ENCODE measurements at places on chromosomes 16 and 17.

DNA sequence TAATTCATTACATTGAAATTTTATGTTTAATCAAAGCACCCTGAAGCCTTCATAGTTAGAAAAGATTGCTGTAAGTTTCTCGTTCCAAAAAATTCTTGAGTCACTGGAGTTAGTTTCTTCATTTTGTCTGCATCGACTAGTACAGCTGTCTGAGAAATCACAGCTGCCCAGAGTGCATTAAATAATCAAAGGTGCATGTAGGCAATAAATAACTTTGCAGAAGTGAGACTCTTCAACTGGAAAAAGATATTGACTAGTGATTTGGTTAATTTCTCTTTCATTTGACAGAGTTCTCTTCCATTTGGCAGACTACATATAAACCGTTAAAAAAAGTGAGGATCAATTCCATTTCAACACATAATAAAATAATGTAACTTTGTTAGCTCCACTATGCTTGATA lies 234.0 kb downstream of the CNTNAP4 start:
- DNase-seq = no peak

- DNase-seq = no peak
These were observed 194.7 kb downstream of the SNX29 start for GRCh38 chr16:12171206-12171605.

GRCh38 chr17:7224661-7225111 lies 4.9 kb downstream of the ACADVL start:
- no peak for DNase-seq

- DNase-seq = no peak
These were observed 107.0 kb downstream of the ANKRD11 start for GRCh38 chr16:89383095-89384003.

GRCh38 chr16:57471852-57472664 lies 9.6 kb downstream of the POLR2C start:
- DNase-seq = no peak

DNA sequence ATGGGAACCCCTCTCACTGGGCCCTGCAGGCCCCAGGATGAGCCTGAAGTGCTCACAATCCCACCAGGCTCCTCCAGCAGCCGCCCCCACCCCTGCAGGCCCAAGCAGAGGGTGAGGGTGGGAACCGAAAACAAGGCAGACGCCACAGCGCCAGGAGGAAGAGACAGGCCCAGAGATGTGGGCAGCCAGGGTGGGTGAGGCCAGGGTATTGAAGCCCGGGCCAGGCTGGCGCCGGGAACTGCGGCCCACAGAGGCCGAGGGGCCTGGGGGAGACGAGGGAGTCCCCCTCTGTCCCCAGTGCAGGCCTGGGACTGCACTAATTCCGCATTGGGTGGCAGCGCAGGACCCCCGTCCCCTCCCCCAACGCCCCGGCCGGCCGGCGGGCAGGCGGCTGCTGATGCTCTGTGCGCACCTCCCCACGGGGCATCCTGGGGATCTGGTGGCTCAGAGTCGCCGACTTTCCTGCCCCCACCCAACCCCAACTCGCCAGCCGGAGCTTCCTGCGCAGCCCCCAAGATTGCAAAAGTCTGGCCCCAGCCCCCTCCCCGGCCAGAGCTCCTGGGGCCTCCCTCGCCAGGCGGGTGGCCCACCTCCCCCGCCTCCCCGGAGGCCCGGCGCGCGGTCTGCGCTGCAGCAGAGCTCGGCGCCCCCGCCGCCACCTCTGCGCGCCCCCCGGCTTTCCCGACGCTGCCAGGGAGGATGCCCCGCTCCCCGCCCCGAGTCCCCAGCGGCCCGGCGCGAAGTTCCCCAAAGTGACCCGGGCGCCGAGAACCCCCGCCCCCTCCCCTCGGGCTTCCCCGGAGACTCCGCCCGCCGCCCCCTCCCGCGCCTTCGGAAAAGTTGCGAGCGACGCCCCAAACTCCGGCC lies 107.8 kb downstream of the ENGASE start:
- DNase-seq = no peak

GRCh38 chr17:56142325-56142724 lies 10.9 kb upstream of the ANKFN1 start:
- DNase-seq = no peak

DNA sequence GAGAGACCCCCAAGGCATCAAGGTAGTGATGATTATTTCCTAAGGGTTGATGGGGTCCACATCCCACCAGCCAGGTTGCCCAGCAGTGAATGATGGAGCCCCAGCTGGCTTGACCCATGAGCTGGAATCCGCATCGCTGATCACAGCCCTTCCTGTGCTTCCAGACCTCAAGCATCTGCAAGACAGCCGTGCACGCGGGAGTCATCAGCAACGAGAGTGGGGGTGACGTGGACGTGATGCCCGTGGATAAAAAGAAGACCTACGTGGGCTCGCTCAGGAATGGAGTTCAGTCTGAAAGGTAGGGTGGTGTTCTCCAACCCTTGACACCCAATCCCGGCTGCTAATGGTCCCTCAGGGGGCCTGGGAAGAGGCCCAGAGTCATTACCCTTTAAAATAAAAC lies 69.3 kb downstream of the CRISPLD2 start:
- no peak for DNase-seq

- no peak for DNase-seq
These were observed 8.5 kb downstream of the CACNG1 start for GRCh38 chr17:67052720-67053437.

DNA sequence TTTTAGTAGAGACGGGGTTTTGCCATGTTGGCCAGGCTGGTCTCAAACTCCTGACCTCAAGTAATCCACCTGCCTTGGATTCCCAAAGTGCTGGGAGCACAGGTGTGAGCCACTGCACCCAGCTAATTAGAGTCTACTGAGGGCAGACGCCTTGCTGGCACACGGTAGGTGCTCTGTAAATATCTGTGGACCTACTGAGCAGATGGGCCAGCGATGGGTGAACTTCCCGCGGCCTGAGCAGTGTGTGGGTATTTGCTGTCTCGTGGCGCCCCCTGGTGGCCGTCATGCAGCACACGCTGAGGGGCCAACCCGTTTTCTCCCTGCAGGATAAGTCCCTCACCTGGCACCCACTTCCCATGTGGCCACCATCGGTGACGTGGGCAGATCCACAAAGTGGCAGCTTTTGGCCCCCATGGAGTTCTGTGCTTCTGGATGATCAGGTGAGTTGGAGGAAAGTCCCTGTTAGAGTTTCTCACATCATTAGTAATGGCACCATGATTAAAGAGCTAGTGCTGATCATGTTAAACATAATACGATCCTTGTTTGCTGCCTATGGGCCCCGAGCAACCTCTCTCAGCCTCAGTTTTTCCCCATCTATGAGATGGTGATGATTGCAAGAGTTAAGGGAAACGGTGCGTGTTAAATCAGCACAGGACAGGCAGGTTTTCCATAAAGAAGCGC lies 40.7 kb downstream of the ZDHHC7 start:
- DNase-seq = peak; percentile 58

DNA sequence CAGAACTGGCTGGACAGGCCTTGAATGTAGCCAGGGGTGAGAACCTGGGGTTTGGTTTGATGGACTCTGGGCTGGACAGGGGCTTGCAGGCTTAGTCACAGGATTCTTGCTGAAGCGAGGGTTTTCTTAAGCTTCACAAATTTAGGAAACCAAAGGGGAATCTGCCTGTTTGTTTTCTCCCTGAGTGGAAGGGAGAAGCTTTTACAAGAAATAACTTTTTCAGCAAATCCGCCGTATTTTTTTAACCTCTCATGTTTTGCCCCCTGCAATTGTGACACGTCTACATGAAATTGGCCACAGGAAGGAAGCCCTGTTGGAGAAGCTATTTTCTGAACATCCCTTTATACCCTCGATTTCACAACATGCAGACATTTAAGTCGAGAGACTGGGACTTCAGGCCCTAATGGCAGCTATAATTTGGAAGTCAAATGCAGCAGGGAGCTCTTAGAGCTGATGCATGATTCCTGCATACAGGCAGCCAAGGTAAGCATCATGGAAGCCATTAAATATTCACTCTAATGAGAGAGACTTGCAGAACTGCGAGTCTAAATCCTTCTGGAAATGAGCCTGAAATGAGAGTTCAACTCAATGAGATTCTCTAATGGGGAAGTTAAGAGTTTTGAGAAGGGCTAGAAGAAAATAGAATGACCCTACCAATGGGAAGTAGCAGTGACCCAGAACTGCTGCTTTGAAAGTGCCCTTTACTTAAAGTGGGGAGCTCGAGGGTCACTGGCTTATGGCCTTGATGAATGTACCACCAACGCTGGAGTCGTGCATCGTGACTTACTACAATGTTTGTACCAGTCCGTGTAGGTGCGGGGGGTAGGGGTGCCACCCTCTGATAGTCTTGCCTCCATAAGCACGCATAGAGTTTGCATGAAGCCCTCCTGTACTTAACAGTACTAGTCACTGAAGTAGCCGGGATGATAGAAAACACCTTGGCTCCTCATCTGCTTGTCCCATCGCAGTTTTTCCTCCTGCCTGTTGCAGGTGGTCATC lies 45.1 kb upstream of the IRF8 start:
- no peak for DNase-seq
